Testis (tissue), 5 donors: ENCODE measurements at places on chromosomes 2 and 18.
A peak's percentile ranks its signal among the peaks of the same experiment; 100 is the strongest.

GRCh38 chr2:19881221-19881907 lies 20.4 kb downstream of the TTC32 start:
- no peak overlapping the region for H3K4me3 ChIP-seq
- H3K27ac ChIP-seq: no peak overlapping the region

DNA sequence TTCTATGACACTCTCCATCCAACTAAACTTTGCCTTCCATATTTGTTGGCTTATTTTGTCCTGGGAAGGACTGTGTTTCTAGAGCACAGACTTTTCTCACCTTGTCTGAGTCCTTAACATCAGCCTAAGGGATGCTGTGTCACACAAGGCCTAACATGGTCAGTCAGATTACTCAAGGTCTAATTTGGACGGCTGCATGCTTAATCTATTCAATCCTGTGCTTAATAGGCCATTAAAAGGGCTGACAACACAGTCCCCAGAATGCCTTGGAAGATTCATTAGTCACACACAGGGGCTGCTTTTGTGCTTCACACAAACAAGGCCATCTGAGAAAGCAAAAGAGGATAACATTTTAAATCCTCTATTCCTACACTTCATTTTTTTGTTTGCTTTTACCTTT lies 84.0 kb downstream of the DYNAP start:
- H3K4me3 ChIP-seq: no peak overlapping the region
- no peak for DNase-seq
- H3K27me3 ChIP-seq: no peaks in the 10 kb centered on the region
- no peaks in the 10 kb centered on the region for H3K36me3 ChIP-seq

GRCh38 chr2:9137379-9138150 lies 69.0 kb upstream of the ASAP2 start:
- no peaks in the 10 kb centered on the region for H3K36me3 ChIP-seq
- no peak overlapping the region for H3K27ac ChIP-seq
- peaks cover 9% of the 10 kb centered on the region for H3K4me1 ChIP-seq
- DNase-seq: no peak
- H3K4me3 ChIP-seq: no peak overlapping the region

GRCh38 chr18:955384-956066 lies 50.9 kb downstream of the ADCYAP1 start:
- no peaks in the 10 kb centered on the region for H3K36me3 ChIP-seq
- H3K27ac ChIP-seq: no peak overlapping the region
- no peaks in the 10 kb centered on the region for H3K27me3 ChIP-seq

- no peaks in the 10 kb centered on the region for H3K36me3 ChIP-seq
- H3K4me3 ChIP-seq: no peak overlapping the region
- no peaks in the 10 kb centered on the region for H3K4me1 ChIP-seq
- no peaks in the 10 kb centered on the region for H3K27me3 ChIP-seq
These were observed 50.0 kb upstream of the ITGA4 start for GRCh38 chr2:181407171-181407570.

DNA sequence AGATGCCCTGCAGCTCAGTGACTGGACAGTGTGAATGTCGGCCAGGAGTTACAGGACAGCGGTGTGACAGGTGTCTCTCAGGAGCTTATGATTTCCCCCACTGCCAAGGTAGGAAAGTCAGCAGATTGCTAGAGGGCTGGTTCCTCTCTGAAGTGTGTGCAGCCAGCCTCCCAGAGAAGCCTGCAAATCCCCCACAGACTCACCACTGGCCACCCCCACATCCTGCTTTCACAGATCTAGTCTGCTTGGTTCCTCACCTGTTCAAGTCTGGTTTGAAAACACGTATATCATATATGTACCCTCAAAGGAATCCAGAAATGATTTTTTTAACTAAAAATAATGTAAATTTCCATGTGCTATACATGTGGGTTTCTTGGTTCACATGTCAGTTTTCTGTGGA lies 121.1 kb downstream of the LAMA3 start:
- H3K36me3 ChIP-seq: no peaks in the 10 kb centered on the region
- DNase-seq: no peak
- no peak overlapping the region for H3K27ac ChIP-seq
- peaks cover 6% of the 10 kb centered on the region for H3K4me1 ChIP-seq
- no peak overlapping the region for H3K4me3 ChIP-seq

- H3K27me3 ChIP-seq: no peaks in the 10 kb centered on the region
- H3K36me3 ChIP-seq: no peaks in the 10 kb centered on the region
- H3K27ac ChIP-seq: no peak overlapping the region
- no peaks in the 10 kb centered on the region for H3K4me1 ChIP-seq
- no peak overlapping the region for H3K4me3 ChIP-seq
- no peak for DNase-seq
These were observed 891.1 kb downstream of the CPS1 start for GRCh38 chr2:211447548-211447947.

DNA sequence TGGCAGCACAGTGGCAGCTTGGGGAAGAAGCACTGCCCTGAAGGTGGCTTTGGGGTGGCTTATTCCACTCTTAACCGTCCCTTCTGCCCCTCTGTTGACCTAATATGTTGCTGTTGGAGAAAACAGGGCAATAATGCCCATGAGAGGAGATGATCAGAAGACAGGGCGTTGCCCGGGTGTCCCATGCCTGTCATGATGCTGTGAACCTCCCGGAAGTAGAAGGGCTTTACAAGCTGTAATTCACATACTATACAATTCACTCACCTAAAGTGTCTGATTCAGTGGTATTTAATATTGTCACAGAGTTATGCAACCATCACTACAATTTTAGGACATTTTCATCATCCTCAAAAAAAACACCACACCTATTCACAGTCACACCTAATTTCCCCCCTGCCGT lies 112.3 kb downstream of the FHOD3 start:
- H3K27me3 ChIP-seq: no peaks in the 10 kb centered on the region
- no peaks in the 10 kb centered on the region for H3K4me1 ChIP-seq
- no peaks in the 10 kb centered on the region for H3K36me3 ChIP-seq
- H3K4me3 ChIP-seq: no peak overlapping the region
- no peak overlapping the region for H3K27ac ChIP-seq

DNA sequence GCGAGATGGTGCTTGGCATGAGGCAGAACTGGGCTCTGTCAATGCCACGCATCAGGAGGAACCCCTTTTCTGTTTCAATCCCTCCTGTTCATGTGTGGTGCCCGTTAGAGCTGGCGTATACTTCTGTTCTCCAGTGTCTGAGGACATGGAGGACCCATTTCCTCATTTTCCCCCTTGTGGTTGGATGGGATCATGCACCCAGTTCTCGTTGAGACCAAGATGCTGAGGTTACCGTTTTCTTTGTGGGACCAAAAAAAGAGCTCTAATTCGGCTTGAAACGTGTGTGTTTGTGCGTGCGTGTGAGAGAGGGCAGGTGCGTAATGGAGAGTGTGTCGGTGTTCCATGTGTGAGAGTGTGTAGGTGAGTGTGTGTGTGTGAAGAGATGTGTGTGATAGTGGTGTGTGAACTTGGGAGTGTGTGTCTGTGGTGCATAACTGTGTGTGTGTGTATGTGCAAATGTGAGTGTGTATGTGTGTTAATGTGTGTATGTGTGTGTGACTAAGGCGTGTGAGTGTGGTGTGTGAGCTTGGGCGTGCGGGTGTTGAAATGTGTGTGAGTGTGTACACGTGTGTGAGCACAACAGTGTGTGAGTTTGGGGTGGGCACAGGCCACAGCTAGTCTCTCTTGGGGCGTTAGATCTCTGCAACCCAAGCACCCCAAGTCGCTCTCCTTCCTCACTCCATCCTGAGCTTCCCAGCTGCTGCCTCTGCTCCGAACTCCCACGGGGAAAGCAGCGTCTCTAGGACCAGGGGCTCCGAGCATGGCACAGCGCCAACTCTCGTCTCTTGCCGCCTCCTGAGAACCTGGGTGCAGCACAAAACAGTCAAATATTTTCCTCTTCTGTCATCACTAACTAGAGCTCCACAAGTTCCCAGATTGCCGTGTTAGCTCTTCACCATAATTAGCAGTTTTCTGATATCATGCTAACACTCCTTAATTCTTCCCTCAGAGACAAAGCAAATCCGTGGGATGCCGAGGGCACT lies 75.8 kb downstream of the LONRF2 start:
- DNase-seq: no peak
- H3K36me3 ChIP-seq: no peaks in the 10 kb centered on the region
- peaks cover 6% of the 10 kb centered on the region for H3K4me1 ChIP-seq
- H3K27ac ChIP-seq: no peak overlapping the region
- no peak overlapping the region for H3K4me3 ChIP-seq

GRCh38 chr2:182391443-182391842 lies 35.4 kb downstream of the PDE1A start:
- no peaks in the 10 kb centered on the region for H3K4me1 ChIP-seq
- no peak for DNase-seq
- no peaks in the 10 kb centered on the region for H3K27me3 ChIP-seq
- H3K36me3 ChIP-seq: no peaks in the 10 kb centered on the region
- no peak overlapping the region for H3K4me3 ChIP-seq
- no peak overlapping the region for H3K27ac ChIP-seq

DNA sequence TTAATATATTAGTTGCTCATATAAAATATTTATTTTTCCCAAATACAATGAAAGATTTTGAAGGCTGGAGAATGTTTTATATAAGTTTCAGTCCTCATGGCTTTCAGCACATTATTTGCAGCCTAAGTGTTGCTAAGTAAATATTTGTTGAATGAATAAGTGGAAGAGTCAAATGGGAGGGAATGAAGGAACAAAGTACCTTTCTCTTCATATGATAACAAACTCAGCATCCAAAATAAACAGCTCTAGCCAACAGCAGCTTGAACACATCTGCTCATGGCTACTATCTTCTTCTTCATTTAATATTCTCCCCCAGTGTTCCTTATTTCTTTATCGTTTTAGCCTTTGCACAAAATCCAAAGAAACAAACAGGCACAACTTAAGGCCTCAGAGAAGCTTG lies 385.2 kb upstream of the PIK3C3 start:
- DNase-seq: no peak
- H3K4me1 ChIP-seq: no peaks in the 10 kb centered on the region
- no peak overlapping the region for H3K27ac ChIP-seq
- no peak overlapping the region for H3K4me3 ChIP-seq

DNA sequence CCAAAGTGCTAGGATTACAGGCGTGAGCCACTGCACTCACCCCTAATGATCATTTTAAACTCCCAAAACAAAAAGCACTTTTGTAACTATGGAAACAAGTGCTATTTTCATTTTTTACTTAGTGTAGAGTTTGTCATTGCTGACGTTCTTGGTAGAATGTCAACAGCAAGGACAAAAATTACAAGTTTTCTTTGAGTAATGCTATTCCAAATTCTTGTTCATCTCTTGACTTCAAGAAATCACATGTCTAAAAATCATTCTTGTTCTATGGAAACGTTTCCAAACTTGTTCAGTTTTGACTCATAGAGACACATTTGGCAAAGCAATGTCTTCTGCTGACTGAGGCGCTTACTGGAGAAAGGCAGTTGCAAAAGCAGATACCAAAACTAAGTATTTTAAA lies 82.6 kb downstream of the MBP start:
- H3K4me1 ChIP-seq: peaks cover 7% of the 10 kb centered on the region
- no peak overlapping the region for H3K27ac ChIP-seq
- no peak overlapping the region for H3K4me3 ChIP-seq
- H3K36me3 ChIP-seq: no peaks in the 10 kb centered on the region

- no peaks in the 10 kb centered on the region for H3K27me3 ChIP-seq
- H3K4me3 ChIP-seq: no peak overlapping the region
- no peak for DNase-seq
- H3K4me1 ChIP-seq: peaks cover 26% of the 10 kb centered on the region
These were observed 313.7 kb upstream of the MGAT5 start for GRCh38 chr2:133940134-133940533.

- no peaks in the 10 kb centered on the region for H3K36me3 ChIP-seq
- no peaks in the 10 kb centered on the region for H3K4me1 ChIP-seq
- DNase-seq: no peak
- H3K27me3 ChIP-seq: no peaks in the 10 kb centered on the region
These were observed 15.9 kb upstream of the CCDC85A start for GRCh38 chr2:56167616-56168562.

- peaks cover 4% of the 10 kb centered on the region for H3K4me1 ChIP-seq
- no peaks in the 10 kb centered on the region for H3K36me3 ChIP-seq
- H3K27me3 ChIP-seq: no peaks in the 10 kb centered on the region
- H3K27ac ChIP-seq: no peak overlapping the region
- no peak overlapping the region for H3K4me3 ChIP-seq
These were observed 19.6 kb downstream of the EHBP1 start for GRCh38 chr2:62724886-62725711.

DNA sequence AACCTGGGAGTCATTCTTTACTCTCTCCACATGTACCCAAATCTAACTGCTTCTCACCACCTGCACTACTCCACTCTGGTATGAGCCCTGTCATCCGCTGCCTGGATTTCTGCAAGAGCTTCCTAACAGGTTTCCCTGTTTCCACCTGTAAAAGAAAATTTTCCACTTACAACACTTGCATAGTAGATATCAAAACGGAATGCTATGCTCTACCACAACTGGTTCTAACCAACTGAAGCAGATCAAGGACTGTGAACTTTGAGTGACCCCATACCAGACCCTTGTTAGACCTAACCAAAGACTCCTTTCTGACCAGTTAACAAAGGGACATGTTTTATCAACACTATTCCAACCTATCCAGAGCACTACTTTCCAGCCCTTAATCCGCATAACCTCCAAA lies 3.8 kb upstream of the TMEM131 start:
- no peak overlapping the region for H3K4me3 ChIP-seq
- H3K27ac ChIP-seq: no peak overlapping the region
- H3K36me3 ChIP-seq: no peaks in the 10 kb centered on the region

- no peak for DNase-seq
- H3K4me3 ChIP-seq: no peak overlapping the region
- peaks cover 13% of the 10 kb centered on the region for H3K4me1 ChIP-seq
- no peaks in the 10 kb centered on the region for H3K27me3 ChIP-seq
- H3K27ac ChIP-seq: peak overlapping the region; percentile 18
These were observed 295.9 kb upstream of the EPAS1 start for GRCh38 chr2:46001290-46001689.

GRCh38 chr2:223488814-223489213 lies 113.3 kb downstream of the SCG2 start:
- DNase-seq: no peak
- no peaks in the 10 kb centered on the region for H3K27me3 ChIP-seq
- no peaks in the 10 kb centered on the region for H3K36me3 ChIP-seq
- no peak overlapping the region for H3K4me3 ChIP-seq
- H3K27ac ChIP-seq: no peak overlapping the region

DNA sequence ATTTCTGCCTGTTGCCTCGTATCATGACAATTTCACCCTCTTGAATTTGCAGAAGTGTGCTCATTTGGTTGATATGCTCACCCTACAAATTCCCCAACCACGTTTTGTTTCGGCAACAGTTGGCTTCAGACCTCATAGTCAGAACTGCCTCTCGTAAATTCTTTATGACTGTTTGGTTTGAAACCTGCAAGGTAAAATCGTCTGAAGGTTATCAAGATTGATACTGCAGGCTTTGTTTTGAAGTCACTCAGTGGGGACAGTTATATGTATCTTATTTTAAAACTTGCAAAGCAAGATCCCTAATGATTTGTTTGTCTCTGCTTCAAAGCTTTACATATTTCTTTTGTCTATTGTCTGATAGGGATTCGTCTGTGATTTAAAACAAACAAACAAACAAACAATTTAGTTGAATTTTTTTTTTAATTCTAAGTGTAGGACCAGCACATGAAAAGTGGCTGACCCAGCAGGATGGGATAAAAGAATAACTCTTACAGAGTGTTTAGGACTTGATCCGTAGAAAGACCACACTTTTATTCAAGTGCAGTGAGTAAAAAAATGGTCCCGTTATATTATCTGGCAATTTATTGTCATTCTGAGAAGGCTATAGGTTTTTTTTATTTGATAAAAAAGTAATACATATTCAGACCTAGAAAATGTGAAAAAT lies 45.7 kb upstream of the MYCN start:
- no peak overlapping the region for H3K27ac ChIP-seq
- H3K4me1 ChIP-seq: no peaks in the 10 kb centered on the region
- no peaks in the 10 kb centered on the region for H3K27me3 ChIP-seq
- no peak for DNase-seq
